GF-D8 (cell line): ENCODE measurements at places on chromosomes 4 and X.

DNA sequence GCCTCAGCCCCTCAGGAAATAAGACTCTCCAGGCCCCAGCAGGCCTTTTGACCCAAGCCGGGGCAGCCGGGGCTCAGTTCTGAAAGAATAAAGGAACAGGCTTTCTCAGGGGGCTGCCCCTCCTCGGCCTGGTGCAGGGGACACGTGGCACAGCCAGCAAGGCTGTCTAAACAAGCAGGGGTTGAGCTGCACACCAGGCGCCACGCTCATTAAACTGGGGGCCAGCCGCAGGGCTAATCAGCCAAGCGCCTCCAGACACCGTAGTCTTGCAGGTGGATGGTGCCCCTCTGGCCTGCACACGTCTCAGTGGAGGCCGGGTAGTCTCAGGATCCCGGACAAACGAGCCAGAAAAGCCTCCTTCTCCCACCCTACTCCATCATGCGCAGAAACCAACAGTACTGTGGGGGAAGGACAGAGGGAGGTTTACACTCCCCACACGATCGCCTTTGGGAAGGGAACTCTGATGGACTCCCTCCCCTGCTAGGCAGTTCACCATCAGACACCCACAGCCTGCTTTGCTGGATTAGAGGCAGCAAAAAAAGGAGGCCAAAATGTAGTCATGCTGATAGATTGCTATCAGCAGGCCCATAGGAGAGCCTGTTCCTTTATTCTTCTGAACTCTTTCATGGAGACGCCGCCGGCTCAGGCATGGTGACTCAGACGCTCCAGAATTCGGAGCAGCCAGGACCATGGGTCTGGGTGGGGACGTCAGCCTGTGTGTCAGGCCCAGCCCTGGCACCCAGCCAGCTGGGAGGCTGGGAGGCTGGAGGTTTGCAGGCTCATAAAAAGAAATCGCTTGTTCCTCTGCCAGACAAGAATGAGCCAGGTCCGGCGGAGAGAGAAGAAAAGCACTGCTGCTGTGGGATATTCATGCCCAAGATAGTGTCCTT lies 342.4 kb downstream of the BCOR start:
- no peak for DNase-seq

DNA sequence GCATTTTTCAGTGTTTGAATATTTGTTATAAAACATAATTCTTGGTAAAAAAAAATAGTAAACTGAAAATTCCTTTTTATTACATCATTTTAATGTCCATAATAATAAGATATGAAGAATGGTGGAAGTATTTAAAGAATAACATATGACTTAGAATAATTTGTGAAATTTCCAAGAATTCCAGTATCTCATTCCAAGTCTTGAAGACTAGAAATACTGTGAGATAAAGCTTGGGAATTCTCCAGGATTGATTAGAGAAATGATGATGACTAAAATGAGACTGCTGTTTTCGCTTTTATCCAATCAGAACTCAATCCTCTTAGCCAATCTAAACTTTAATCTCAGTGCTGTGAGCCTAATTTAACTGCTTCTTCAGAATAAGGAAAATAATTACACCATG lies 184.2 kb upstream of the HCCS start:
- DNase-seq: no peak

GRCh38 chr4:8258552-8259212 lies 10.9 kb upstream of the HTRA3 start:
- DNase-seq: no peak

GRCh38 chr4:14254926-14255325 lies 627.4 kb upstream of the BOD1L1 start:
- DNase-seq: no peak

DNA sequence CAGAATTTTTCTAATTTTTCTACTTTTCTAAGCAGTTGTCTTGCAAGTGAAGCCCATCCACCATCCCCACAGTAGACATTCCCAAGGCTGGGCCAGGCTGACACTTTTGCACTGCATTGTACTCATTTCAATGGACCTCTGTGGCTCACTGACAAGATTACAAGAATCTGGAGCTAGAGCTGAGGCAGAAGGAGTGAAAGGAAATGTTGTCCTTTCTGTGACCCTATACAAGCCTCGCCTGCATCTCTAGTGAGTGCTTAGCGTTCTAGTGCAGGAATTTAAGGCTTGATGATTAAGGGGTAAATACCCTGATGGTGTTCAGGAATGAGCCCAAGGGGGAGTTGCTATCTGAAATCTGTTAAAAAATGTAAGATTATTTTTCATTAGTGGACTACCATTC lies 6.3 kb downstream of the MAGED1 start:
- no peak for DNase-seq

GRCh38 chrX:96807318-96807717 lies 76.4 kb upstream of the RPA4 start:
- no peak for DNase-seq

DNA sequence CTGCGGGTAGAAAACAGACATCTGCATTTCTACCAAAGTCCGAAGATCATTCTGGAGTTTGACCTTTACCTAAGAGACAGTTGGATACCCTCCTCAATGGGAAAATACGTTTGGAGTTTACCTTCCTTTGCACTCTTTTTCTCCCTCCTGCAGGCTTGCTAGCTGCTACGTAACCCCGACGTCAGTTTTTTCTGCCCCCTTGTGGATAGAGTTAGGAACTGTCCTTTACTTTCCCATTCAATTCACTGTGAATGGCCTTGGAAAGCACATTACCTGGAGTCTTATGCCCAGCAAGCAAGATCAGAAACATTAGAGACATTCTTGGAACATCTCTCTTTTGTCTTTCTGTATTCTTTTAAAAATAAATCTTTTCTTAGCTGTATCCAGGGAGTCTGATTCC lies 250.7 kb downstream of the NAP1L3 start:
- no peak for DNase-seq

GRCh38 chr4:98204236-98204553 lies 57.0 kb upstream of the RAP1GDS1 start:
- DNase-seq: no peak

DNA sequence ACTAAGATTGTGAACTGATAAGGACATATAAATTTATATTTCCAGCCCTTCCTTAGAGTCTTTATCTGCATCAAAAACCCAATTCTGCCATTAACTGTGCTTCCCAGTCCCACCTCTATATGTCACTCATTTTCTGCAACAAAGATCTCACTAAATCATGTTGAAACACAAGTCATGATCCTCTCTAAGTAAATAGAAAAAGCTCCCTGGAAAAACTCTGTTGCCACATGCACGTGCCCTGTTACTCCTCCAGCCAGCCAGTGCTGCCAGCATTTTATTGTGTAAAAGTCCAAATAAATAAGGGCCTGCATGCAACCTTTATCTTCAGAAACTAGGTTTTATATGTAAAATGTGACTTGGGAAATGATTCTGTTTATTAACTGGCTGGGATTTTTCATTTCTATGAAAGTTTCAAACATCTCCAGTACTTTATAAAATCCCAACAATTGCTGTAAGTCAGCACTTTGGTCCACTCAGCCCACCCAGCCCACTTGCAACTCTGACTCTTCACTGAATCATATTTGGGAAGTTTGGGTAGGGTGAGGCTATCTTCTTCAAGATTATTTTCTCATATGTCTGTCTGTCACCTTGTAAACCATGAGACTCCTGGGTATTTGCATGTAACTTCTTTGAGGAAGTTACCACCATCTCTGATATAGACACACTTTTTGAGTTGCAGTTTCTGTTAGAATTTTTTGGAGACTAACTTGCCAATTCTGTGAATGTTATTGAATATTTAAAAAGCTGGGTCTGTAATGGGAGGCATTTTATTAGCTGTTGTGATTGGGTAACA lies 40.0 kb upstream of the SMARCA5 start:
- no peak for DNase-seq

DNA sequence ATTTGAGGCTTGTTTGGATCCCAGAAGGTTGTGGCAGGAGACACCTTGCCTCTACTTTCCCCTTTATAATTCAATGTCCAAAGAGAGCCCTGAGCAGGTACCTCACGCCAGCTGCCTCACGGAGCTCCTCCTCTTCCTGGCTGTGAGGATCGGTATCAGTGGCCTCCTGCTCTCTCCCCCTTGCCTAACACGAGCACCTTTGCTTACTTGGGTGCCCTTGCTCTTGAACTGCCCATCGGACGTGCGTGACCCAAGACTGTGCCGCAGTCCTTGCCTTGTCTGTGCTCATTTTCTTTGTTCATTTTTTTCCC lies 27.8 kb upstream of the MSANTD1 start:
- no peak for DNase-seq

DNA sequence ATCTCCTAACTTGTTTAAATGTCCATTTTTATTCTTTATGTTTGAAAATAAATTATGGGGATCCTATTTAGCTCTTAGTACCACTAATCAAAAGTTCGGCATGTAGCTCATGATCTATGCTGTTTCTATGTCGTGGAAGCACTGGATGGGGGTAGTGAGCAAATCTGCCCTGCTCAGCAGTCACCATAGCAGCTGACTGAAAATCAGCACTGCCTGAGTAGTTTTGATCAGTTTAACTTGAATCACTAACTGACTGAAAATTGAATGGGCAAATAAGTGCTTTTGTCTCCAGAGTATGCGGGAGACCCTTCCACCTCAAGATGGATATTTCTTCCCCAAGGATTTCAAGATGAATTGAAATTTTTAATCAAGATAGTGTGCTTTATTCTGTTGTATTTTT lies 27.6 kb downstream of the NUDT6 start:
- DNase-seq: no peak

- no peak for DNase-seq
Observed at GRCh38 chr4:88818631-88819470, 121.2 kb upstream of the NAP1L5 start.

- DNase-seq: no peak
Observed at GRCh38 chr4:10682397-10682796, 2.2 kb downstream of the CLNK start.

DNA sequence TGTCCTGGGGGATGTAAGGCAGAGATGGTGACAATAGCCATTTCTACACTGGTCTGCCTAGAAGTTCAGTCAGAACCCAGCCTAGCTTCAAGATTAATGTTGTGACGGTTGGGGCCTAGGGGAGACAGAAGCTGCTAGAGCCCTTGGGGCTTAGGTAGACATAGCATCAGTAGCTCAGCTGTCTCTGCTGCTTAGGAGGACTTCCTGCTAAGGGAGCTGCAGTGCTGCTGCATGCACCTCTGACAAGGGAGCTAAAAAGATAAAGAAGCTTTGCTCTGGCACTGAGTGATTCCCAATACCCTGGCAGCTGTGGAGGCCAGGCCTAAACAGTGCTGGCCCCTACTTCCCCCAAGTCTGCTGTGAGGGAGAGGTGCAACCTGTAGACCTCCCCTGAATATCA lies 116.0 kb downstream of the CT47B1 start:
- no peak for DNase-seq

DNA sequence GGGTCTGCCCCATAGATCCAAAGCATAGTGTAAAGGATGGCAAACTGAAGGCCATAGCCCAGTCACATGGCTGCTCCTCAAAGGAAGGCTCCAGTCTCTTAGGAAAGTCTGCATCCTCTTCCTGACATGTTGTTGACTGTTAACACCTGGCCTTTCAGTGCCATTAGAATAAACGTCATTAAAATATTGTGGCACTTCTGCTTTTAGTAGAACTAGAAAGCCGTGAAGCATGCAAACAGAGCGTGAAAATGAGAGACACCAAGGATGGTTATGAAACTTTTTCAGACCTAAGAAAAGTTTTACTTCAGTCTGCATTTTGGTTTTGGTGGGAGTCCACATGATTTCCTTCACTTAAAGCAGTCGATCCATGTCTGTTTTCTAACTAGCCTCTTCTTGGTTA lies 41.1 kb upstream of the AFF2 start:
- no peak for DNase-seq

GRCh38 chrX:17552044-17552650 lies 177.1 kb downstream of the NHS start:
- DNase-seq: no peak

DNA sequence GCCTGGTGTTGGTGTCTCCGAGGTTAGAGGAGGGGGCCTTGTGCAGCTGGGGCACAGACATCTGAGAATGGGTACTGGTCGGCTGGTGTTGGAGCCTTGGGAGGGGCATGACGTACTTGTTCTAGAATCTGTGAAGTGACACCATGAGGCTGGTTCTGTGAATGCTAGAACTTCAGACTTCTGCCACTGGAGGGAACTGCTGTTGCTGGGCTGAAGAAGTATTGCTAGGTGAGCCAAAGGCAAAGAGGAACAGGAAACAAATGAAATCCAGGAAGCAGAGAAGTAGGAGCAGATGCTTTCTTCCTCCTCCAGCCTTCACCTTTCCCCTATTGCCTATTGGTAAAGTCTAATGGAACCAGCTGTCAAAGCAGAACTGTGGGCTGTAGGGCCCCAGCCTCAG lies 120.9 kb upstream of the DDIT4L start:
- DNase-seq: no peak

DNA sequence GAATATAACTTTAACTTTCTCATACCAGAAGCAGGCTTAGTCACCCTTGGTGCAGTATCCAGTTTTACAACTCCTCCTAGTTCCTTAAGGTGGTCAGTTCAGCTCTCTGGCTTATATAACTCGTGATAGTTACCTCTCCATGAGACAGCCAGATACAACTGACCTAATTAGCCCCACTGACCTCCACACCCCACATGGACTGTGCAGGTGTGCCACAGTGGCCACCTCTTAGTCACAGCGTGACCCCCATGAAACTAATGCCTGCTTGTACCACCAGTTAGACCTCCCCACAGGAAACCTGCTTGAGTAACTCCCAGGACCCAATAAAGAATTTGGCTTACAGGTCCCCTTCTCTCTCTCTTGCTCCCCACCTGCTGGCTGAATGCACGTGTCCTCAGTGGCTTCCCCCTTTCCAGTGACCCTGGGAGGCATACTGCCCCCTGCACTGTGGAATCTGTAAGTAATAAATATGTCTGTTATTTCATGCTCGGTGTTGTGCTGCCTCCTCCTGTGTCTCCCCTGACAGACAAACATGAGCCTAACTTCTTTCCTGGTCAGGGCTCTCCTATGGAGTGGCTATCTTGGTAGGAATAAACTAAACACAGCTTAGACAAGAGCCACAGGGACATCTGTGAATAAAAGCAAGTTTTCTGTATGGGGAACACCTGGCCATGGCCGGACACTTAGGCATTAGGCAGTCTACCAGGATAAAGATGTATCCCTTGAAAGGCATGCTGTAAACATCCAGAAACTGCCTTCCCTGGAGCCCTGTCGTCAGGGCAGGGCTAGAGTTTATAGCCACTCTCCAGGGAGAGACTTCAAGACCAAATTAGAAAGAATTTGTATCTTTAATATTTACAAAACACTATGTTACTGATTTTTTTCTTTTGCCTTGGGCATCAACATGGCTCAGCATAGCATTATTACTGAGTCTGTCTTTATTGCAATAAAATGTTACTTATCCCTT lies 209.7 kb upstream of the BOD1L1 start:
- DNase-seq: no peak

GRCh38 chr4:43709443-43709842 lies 739.2 kb downstream of the KCTD8 start:
- DNase-seq: no peak

GRCh38 chr4:42412251-42412650 lies 15.0 kb downstream of the SHISA3 start:
- no peak for DNase-seq

- DNase-seq: no peak
Observed at GRCh38 chr4:142065086-142065647, 428.8 kb downstream of the IL15 start.

DNA sequence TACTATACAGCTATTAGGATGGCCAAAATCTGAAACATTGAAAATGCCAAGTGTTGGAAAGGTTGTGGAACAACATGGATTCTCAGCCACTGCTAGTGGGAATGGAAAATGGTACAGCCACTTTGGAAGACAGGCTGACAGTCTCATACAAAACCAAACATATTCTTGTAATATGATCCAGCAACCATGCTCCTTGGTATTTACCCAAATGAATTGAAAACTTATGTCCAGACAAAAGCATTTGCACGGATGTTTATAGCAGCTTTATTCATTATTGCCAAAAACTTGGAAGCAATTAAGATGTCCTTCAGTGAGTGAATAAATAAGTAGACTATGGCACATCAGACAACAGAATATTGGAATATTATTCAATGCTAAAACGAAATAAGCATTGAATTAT lies 105.8 kb upstream of the DCLK2 start:
- DNase-seq: no peak
